Anterior cingulate cortex (tissue), 58 donors: ENCODE measurements at places on chromosomes 16 and 17.

- no peak for DNase-seq
These were observed 14.3 kb downstream of the VASN start for GRCh38 chr16:4385789-4386450.

DNA sequence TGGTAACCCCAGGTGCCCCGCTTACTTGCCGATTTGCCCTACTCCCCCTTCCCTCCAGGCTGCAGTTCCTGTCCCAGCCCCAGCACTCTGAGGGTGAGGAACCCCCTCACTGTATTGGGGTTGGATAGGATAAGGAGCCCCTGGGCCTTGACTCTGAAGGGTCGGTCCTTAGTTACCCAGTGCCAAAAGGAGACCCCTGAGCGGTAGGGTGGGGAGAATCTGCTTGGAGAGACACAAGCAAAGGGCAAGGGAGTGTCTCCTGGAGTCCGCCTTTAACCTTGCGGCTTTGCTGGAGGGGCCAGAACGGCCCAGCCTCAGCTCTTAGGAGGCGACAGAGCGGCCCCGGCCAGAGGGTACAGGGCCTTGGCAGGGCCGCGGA is 13.0 kb downstream of the CARD14 start:
- DNase-seq, result no peak

- DNase-seq, result no peak
These were observed 7.9 kb downstream of the SLC5A10 start for GRCh38 chr17:18959845-18960240.

- DNase-seq, result peak; percentile 84
These were observed 19.9 kb downstream of the CEP295NL start for GRCh38 chr17:78883089-78883532.

DNA sequence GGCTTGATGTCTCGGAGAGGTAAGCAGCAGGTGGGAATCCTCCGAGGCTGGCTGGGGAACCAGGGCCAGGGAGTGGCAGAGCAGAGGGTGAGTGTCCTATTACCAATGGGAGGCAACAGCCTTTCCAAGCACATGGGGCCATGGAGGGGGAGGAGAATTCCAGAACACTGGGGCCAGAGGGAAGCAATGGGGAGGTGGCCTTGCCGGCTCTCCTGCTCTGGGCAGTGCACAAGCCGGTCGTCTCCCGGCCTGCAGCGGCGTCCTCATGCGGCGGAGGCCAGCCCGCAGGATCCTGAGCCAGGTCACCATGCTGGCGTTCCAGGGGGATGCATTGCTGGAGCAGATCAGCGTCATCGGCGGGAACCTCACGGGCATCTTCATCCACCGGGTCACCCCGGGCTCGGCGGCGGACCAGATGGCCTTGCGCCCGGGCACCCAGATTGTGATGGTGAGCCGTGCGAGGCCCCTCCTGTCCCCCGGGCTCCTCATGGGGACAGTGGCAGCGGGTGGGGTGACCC is 21.9 kb downstream of the SGSH start:
- DNase-seq, result no peak

DNA sequence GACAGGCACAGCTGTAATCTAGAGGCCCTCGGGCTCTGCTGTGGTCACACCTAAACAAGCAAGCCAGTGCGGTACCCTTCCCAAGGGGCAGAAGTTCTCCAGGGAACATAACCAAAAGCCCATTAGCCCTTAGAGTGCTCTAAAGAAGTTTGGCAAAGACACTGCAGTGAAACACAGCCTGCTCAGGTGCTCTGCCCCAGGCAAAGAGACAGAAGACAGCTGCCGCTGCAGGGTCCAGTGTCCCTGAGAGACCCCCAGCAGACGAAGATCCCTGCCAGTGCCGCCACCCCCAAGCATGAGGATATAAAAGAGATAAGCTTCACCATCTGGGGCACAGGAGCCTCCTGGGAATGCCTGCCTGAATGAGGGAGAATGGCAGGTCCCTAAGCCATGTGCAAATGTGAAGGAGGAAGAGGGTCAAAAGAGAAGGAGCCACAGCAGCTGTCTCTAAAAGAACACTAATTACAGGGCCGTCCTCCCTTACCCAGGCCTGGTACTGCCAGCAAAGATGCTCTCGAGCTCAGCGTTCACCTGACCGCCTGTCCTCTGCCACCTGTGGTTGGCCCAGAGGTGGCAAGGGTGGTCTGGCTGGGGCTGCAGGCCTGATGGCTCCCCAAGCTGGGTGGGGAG is 29.7 kb downstream of the CUEDC1 start:
- DNase-seq, result no peak

- DNase-seq, result no peak
These were observed 17.8 kb upstream of the MPHOSPH6 start for GRCh38 chr16:82187829-82188228.

DNA sequence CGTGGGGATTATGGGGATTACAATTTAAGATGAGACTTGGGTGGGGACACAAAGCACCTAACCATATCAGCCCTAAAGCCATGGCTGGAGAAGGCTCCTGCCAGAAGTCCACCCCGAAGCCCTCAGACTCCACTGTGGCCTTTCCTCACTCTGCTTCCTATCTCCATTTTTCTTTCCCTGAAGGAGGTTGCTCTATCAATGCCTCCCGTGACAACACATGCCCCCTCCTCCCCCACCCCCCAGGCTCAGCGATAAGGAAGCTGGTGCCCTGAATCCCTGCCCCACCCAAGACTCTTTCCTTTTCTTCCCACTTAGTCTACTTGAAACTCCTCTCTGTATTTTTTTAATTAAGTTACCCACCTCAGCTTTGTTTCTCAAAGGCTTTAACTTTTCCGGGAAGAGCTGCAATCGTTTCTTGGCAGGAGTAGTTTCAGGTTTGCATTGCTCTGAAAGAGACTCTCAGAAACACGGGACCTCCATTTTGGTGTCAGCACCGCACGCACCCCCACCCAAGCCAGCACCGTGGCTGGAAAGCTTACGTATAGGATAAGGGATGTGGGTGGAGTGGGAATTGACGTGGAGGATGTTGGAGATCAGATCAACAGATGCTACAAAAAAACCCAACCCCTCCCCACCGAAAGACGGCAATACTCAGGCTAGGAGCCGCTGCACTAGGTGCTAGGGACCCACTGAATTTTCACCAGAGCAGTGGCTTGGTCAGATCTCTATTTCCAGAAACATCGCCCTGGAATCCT is 15.2 kb upstream of the CA4 start:
- DNase-seq, result no peak

DNA sequence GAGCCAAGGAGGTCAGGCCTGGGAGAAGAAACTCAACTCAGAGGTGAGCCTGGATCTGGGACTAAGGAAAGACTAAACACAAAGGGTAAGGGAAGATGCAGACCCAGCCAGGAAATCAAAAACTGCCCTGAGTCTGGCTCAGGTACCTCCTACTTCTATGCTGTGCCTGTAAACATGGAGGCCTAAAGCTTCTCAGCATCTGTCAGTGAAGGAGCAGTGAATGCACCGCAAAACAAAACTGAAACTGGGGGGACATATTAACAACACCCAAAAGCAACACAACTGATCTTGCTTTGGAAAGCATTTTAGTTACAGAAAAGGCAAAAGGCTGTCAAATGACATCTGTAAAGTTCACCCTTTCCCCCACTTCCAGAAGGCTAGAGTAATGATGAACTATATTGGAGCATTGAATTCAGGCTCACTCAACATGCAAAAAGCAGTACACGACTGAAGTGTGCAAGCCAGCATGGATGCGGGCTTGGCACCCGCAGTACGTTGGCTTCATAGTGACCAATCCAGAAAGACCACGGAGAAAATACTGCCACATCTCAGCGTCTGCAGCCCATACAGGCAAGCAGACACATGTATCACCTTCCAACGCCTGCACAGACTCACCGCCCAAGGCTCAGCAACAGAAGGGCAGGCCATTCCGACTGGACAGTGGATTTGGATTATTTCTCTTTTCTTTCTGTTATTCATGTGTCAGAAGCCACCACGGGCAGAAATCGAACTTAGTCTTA is 3.8 kb downstream of the TBC1D16 start:
- DNase-seq, result no peak

GRCh38 chr17:63246344-63246743 is 199.8 kb downstream of the CYB561 start:
- DNase-seq, result no peak

DNA sequence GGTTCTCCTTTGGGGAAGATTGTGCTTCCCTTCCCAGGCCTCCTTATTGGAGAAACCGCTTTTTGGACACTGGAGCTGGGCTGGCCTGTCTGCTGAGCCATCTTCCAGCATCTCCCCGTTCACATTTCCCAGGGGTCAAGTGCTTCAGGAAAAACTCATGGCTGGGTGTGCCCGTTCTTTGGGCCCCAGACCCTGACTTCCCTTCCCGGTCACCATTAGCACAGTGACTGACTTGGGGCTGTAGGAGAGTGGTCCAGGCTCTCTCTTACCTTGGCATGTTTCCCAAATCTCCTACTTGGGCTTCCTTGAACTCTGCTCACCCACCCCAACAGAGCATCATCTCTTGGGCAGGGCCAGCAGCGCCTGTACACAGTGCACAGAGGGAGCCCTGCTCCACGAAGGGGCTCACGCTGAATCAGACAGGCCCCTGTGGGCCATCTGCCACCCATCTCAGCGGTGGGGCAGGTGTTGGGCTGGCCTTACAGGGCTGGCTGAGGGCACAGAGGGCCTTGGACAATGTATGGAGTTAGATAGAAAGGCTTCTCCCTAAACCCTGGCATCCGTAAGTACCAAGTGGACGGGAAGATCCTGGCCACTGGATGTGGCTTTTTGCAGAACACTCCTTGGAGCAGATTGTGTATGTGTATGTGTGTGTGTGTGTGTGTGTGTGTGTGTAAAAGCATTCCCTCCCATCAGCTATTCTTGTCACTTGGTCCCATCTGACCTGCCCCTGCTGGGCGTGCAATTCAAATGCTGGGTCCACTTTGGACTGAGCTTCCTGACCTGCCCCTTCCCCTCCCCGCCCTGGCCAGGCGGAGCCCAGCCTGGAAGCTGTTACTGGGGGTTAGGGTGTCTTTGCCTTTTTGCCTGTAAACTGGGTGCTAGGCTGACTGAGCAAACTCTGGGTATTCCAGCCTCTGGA is 24.9 kb upstream of the CDC42EP4 start:
- DNase-seq, result no peak

DNA sequence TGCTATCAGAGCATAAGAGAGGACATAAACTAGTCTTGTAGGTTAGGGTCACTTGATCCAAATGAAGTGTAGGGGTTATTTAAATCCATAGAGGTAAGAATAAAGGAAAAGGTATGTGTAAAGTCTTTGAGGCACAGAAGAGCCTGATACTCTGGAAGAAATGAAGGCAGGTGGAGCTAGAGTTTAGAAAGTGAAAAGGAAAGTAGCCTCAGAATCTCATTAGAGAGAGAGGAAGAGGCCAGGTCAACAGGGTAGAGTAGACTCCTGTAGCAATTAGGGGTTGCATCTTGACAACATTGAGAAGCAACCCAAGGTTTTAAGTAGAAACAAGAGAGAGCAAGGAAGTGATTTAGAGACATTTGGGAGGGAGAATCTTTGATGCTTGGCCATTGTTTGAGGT is 235.2 kb upstream of the SOX9 start:
- no peak for DNase-seq

DNA sequence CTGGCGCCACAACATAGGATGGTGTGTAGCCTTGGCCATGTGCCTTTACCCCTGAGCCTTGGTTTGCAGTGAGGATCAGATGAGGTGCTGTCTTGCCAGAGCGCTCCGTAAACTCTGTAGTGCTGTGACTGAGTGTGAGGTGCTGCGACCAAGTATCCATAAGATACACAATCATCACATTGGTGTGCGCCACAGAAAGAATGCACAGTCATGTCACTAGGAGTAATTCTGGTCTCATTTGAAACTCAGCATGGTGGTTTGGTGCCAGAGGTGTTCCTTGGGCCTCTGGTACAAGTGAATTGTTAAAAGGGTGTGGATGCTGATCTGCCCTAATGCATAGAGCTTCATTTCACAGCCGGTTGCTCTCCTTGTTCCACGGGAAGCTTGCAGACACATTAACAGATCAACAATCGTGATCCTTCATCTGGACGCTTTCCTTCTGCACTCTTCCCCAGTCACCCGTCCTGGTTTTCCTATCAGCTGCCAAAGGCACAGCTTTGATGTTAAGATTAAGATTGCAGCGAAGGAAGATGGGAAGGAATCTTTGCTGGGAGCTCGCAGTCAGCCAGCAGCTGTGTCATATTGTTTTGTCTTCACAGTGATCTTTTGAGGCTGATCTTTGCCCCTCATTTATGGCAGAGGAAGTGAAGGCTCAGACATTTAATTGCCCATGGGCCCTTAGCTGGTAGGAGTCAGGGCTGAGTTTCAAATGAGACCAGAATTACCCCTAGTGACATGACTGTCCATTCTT is 79.1 kb downstream of the KSR1 start:
- DNase-seq, result no peak

- DNase-seq, result no peak
These were observed 62.3 kb downstream of the PHKB start for GRCh38 chr16:47523342-47524006.

DNA sequence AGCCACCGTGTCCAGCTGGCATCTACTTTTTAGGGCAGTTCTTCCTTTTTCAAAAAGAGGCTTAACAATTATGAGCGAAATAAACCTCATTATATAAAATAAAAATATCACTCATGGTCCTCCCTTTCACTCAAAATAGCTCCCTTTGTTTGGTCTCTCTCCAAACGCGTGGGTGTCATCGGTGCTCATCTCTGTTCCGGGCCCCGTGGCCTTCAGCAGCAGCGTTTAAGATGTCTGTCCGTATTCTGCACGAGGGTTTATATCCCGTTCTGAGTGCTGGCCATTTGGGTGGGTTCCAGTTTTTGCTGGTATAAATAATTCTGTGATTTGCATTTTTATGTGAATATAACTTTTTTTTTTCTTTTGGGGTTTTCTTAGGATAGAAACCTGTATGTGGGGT is 33.4 kb downstream of the PRMT7 start:
- DNase-seq, result no peak

GRCh38 chr16:69579783-69580481 is 14.2 kb downstream of the NFAT5 start:
- DNase-seq, result no peak

GRCh38 chr17:45395569-45396415 is 36.9 kb downstream of the ARHGAP27 start:
- no peak for DNase-seq

DNA sequence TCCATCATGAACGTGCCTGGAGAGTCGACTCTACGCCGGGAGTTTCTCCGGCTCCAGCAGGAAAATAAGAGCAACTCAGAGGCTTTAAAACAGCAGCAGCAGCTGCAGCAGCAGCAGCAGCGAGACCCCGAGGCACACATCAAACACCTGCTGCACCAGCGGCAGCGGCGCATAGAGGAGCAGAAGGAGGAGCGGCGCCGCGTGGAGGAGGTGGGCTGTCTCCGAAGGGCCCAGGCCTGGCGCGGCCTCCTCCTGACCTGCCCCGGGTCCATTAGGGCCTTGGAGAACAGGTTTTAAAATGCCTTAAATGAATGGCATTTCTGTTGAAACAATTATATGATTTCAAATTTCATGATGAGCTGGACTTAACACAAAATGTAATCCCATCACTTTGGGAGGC is 11.8 kb upstream of the C17orf107 start:
- DNase-seq, result no peak

- no peak for DNase-seq
These were observed 23.6 kb upstream of the ATP5MC1 start for GRCh38 chr17:48868916-48869500.
